ENCODE measurements at places on chromosomes 12 and 14.

DNA sequence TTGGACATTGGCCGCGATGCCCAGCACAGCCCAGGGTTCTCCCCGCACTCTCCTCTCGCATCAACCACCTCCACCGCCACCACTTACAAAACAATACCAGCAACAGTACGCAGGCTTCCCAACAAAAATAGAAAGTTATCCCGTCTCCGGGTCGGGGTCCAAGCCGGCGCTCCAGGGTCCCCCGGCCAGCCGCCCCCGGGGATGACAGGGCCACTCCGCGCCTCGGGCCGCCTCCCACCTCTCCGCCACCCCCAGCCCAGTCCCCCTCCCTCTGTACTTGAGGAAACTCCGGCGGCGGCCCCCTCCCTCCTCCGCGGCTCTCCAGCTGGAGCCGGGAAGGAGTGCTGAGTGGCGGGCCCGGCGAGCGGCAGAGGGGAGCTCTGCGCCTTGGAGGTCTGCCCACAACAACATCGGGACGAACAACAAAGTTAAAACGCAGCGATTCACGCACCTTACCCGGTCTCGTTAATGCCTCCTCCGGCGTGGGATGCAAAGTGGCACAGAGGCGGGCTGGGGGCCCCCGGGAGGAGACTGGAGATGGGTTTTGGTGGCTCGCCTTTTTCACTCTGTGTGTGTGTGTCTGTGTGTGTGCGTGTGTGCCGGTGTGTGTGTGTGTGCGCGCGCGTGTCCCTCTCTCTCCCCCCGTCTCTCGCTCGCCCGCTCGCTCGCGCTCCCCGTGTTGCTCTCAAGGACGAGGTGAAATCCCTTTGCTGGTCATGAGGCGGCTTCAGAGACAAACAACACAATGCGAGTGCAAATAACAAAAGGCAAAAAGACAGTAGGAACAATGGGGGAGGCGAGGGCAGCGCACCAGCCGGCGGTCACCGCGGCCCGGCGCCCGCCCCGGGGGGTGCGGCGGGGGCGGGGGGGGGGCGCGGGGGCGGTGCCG lies 386.8 kb downstream of the BCAT1 start:
- no peak for DNase-seq

DNA sequence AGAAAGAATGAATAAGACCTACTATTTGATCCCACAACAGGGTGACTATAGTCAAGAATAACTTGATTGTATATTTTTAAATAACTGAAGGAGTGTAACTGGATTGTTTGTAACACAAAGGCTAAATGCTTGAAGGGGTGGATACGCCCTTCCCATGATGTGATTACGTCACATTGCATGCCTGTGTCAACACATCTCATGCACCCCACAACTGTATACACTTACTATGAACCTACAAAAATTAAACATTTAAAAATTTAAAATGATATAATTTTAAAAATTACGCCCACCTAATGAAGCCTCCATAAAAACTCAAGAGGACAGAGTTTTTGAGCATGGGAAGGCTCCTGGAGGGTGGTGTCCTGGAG lies 94.5 kb downstream of the SCARB1 start:
- no peak for DNase-seq

DNA sequence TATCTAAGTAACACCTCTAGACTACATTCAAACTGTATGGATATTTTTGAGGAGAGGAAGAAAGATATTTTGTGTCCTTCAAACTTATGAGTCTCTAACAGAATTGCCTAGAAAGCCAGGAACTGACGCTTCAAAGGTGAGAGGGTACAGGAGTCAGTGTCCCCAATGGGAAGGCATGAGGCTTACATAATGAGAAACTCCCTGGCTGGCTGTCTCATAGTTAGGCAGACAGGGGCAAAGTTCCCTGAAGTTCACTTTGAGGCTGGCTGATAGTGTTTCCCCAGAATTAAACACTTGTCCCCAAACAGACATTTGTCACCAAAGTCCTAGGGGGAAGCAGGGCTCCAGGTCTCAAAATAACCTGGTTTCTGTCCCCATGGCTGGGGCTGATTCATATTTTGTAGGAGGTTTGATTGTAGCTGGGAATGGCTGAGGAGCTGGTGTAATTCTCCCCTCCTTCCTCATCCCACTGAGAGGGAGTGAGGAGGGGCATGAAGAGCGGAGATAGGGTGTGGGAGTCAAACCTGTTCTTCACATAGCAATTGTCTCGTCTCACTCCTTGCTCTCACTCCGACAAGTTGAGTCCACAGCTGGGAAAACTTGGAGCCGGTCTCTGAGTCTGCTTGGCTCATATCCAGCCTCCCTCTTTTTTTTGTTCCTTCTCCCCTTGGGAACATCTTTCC lies 56.4 kb upstream of the CISTR start:
- no peak for DNase-seq

DNA sequence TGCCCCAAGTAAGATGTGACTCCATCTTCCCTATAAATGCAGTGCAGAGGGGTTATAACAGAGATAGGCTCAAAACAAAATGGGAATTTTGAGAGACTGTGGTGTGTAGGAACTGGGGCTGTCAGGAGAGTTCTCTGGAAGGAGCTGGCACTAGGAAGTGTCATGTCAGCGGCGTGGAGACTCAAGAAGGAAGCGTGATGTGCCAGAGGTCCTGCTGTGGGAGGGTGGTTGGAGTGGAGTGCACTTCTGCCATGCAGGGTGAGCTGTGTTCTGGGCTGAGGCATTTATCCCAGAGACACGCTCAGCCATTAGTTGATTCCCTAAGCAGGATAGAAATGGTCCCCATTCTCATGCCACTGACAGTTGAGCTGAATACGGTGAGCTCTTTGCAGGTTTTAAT lies 19.0 kb downstream of the GLT1D1 start:
- no peak for DNase-seq

GRCh38 chr12:68899251-68899771 lies 33.7 kb downstream of the CPM start:
- no peak for DNase-seq

- DNase-seq: no peak
These were observed 98.9 kb downstream of the ACSS3 start for GRCh38 chr12:81176796-81177195.

DNA sequence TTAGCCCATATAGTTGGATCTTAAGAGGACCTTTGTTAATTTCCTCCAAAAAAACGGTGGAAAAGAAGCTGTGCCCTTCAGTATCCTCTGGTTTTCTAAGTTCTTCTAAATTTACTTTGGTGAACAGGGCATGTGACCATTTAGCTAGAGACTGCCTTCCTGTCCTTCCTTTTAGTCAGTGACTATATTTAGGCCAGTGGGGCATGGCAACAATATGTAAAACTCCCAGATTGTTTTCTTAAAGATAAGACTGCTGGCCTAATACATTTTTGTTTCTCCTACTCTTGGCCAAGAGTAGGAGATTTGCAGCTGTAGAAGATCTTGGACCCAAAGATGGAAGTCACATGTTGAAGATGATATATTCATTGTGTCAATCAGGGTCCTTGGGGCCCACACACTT lies 325.1 kb upstream of the DCN start:
- no peak for DNase-seq

All from stimulated activated CD8-positive, alpha-beta memory T cell treated with anti-CD3 and anti-CD28 coated beads, Interleukin-15, amount 100 ng/mL, for 48 hours (primary cell).